ENCODE measurements at places on chromosomes 6 and 20.

- DNase-seq = no peak
These were observed 592 bp downstream of the CUTA start for GRCh38 chr6:33417128-33417902.

- DNase-seq = no peak
These were observed 127.3 kb downstream of the RALGAPA2 start for GRCh38 chr20:20585146-20585545.

DNA sequence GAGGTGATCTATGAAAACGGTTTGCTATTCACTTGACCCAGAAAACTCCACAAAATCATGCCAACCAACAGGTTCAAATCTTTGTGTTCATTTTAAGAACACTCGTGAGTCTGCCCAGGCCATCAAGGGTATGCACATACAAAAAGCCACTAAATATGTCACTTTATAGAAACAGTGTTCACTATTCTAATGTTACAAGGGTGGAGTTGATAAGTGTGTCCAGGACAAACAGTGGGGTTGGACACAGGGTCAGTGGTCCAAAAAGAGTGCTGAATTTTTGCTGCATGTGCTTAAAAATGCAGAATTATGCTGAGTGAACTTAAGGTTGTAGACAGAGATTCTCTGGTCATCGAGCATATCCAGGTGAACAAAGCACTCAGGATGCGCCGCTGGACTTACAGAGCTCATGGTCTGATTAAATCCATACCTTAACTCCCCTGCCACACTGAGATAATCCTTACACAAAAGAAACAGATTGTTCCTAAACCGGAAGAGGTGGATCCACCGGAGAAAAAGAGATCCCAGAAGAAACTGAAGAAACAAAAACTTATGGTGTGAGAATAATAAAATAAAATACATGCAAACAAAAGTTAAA is 23.5 kb downstream of the KIAA0408 start:
- no peak for DNase-seq

- DNase-seq = no peak
These were observed 434.1 kb upstream of the MMS22L start for GRCh38 chr6:97717086-97717485.

DNA sequence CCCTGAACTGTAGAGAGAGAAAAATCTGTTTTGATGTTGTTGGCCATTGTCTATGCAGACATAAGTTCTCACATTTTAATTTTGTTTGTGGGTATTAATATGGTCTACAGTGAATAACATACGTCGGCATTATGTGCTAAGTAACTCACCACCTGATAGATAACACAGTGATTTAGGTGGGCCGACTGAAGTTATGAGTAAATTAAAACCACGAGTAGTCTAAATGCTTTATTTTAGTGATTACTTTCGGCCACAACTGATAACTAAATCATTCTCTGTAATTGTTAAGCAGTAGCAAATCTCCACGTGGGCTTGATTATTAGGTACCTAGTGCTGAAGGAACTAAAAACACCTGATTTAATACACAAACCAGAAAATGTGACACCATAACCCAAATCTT is 1.1 kb downstream of the DOP1A start:
- no peak for DNase-seq

DNA sequence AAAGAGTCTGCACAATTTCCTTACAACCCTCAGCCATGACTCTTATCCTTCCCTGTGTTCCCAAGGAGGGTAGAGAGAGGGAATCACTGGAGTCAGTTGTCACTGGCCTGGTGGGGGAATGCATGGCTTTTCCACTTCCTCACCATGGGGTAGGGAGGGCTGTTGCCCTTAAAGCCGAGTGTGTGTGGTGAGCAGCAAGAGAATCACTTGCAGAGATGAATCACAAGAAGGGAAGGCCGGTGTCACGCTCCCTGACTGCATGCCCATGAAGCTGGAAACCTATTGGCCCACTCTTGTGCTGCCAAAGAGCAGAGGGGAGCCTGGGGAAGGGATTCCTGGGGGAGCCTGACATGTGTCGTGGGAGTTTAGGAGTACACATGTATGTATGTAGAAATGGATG is 18.1 kb upstream of the BMP6 start:
- DNase-seq = no peak

GRCh38 chr6:107082045-107082444 is 33.3 kb downstream of the BEND3 start:
- no peak for DNase-seq

DNA sequence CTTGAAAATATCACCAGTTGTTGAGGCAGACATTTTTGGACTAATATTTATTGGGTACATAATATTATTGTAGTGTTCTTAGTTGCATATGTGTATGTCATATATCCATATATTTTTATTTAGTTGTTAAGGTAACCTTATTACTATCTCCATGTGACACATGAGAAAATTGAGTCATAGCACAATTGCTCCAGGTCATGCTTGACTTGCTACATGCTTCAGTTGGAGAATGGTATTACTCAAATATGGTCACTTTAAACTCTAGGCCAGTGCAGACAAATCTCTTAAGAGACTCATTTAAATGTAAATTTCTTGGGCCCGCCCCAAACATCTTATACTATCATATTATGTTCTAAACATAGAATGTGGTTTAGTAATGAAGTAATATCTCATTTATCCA is 246.1 kb downstream of the RIMS1 start:
- DNase-seq = no peak

DNA sequence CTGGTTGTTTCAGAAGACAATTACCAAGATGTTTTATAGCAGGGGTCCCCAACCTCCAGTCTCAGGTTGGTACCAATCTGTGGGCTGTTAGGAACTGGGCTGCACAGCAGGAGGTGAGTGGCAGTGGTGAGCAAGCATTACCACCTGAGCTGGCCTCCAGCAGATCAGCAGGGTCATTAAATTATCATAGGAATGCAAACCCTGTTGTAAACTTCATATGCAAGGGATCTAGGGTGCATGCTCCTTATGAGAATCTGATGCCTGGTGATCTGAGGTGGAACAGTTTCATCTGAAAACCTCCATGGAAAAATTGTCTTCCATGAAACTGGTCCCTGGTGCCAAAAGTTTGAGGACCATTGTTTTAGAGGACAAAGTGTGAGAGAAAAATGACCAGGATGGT is 240.6 kb downstream of the GRM1 start:
- no peak for DNase-seq

GRCh38 chr20:32278199-32278643 is 770 bp downstream of the KIF3B start:
- DNase-seq = no peak

GRCh38 chr20:10434832-10435812 is at the start of gene SLX4IP:
SLX4IP (plus strand) TSS chr20:10435305; CDS start chr20:10458205, 22,900 bp downstream.
- peak; percentile 69 for DNase-seq
